RWPE1 (cell line): ENCODE measurements at places on chromosomes 5 and 9.

DNA sequence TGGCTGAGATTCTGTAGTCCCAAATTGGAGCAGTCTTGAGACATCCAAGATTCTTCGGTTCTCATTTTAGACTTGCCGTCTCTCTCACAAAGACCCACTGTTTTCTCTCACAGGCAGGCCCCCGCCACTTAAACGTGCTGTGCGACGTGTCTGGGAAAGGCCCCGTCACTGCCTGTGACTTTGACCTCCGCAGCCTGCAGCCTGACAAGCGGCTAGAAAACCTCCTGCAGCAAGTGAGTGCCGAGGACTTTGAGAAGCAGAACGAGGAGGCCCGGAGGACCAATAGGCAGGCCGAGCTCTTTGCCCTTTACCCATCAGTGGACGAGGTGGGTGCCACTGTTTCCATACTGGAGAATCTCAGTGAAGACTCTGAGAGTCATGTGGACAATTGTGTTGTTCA lies 97.2 kb downstream of the DOCK8 start:
- DNase-seq, result no peak

- no peak for DNase-seq
Measured at GRCh38 chr5:119340597-119341218, 15.1 kb upstream of the TNFAIP8 start.

DNA sequence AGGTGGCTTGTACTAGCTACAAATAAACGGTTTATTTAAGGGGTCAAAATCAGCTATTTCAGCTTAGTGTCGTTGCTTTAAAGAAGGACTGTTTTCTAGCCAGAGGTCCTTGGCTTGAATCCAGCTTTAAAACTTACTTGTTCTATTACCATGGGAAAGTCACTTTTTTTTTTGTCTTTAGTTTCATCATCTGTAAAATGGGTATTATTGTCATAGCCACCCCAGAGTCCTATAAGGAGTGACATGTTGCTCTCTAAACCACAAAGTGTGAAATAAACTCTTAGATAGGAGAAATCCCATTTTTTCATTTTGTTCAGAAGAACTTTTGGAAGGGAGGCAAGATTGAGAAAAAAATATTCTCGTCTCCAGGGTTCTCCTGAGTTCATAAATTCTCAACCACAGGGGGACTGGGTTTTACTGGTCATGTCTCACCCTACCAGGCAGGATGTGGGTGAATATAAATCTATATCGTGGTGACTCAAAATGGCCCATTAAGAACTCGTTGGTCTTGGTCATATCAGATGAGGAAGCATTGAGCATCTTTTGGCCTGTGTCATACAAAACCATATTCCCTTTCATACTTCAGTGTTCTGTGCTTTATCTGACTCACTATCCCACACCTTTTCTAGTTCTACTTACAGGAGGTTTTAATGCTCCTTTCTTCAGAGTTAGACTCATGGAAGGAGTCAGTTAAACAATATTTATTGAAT lies 202.7 kb upstream of the NR3C1 start:
- DNase-seq, result no peak

GRCh38 chr9:4755026-4755609 lies 14.1 kb upstream of the AK3 start:
- DNase-seq, result no peak
